Suprapubic skin (tissue), 4 donors: ENCODE measurements at places on chromosomes 2 and 18.
A peak's percentile ranks its signal among the peaks of the same experiment; 100 is the strongest.

GRCh38 chr2:65070172-65070830 is 14.1 kb downstream of the CEP68 start:
- H3K4me1 ChIP-seq, result peaks cover 66% of the 10 kb centered on the region
- H3K27me3 ChIP-seq, result no peaks in the 10 kb centered on the region
- no peak for DNase-seq
- no peak overlapping the region for H3K4me3 ChIP-seq
- H3K27ac ChIP-seq, result peak overlapping the region; percentile 61
- H3K36me3 ChIP-seq, result peaks cover 50% of the 10 kb centered on the region

GRCh38 chr2:43228756-43229659 is 2.6 kb upstream of the ZFP36L2 start:
- H3K4me3 ChIP-seq, result peak overlapping the region; percentile 90
- DNase-seq, result no peak
- peaks cover 21% of the 10 kb centered on the region for H3K4me1 ChIP-seq
- H3K27me3 ChIP-seq, result no peaks in the 10 kb centered on the region

DNA sequence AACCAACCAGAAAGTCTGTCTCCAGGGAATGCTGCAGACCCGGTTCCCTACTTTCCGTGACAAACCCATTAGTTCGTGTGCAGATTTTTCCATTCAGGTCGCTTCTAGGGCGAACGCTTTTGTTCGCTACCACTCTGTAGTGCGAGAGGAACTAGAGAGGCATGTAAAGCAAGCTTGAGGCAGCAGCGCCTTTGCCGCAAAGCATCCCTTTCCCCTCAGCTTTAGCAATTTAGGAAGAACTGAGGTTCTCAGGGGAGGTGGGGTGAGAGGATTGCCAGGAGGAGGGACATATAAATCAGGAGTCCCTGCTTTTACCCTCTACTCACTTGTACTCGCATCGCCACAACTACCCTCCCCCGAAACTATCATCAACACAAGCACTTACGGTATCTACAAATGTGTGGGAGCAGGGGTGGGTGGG is 748 bp upstream of the ZNF804A start:
- H3K27me3 ChIP-seq, result peaks cover 26% of the 10 kb centered on the region
- H3K4me1 ChIP-seq, result peaks cover 23% of the 10 kb centered on the region
- no peak overlapping the region for H3K27ac ChIP-seq
- DNase-seq, result no peak
- no peaks in the 10 kb centered on the region for H3K36me3 ChIP-seq

DNA sequence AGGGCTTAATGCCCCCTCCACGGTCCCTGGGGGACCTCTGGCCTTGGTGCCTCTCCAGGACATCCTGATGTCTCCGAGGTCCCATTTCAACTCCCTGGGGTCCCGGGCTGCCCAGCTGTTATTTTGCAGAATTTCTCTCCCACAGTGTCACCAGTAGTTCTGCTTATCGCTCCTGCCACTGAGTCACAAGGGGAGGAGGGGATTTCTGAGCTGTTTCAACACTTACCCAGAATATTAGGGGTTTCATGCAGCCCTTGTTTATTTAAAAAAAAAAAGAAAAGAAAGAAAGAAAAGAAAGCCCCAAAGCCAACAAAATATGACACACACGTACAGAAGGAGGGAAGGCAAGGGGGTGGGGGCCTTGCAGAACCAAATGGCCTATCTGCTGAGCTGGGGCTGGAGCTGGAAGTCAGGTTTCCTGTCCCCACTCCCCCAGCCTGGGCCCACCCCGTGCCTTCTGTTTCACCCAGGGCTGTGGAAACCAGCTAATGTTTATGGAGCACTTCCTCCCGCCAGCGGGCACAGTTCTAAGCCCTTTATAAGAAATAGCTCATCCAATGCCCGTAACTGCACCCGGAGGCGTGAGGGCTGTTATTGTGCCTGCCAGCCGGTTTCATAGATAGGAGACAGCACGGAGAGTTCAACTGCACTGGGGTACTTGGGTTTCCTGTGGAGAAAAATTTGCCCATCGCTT is 8.4 kb upstream of the ARID5A start:
- H3K27ac ChIP-seq, result peak overlapping the region; percentile 80
- peak overlapping the region; percentile 60 for H3K4me3 ChIP-seq
- H3K36me3 ChIP-seq, result no peaks in the 10 kb centered on the region
- H3K4me1 ChIP-seq, result peaks cover 53% of the 10 kb centered on the region

- H3K4me1 ChIP-seq, result no peaks in the 10 kb centered on the region
- no peaks in the 10 kb centered on the region for H3K36me3 ChIP-seq
- H3K27ac ChIP-seq, result no peak overlapping the region
- DNase-seq, result no peak
- H3K27me3 ChIP-seq, result no peaks in the 10 kb centered on the region
Measured at GRCh38 chr18:36281936-36282335, 15.6 kb upstream of the FHOD3 start.

GRCh38 chr2:240338274-240338673 is 97.2 kb upstream of the GPC1 start:
- no peak overlapping the region for H3K4me3 ChIP-seq
- DNase-seq, result no peak
- H3K4me1 ChIP-seq, result no peaks in the 10 kb centered on the region
- no peak overlapping the region for H3K27ac ChIP-seq
- peaks cover 21% of the 10 kb centered on the region for H3K27me3 ChIP-seq

DNA sequence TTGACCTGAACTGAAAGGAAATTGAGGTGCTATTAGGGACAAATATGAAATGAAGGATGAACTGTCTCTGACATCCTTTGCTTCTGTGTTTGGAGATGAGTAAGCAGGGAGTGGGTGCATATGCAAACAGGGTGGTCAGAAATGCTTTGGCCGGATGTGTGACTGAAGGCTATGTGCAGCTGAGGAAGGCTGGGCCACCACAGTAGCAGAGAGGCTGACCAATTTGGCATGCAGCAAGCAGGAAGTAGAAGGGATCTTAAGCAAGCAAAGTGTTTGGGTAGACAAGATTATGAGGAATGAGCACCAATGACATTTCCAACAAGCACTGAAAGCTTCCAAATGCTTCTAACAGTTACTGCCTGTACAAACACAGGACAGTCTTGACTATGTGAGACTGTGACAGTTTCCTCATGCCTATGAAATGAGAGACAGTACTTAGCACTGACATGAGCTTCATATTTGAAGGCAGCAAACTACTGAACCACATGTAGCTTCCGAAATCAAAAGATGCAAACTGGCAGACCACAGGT is 3.3 kb upstream of the ACTR3 start:
- peak overlapping the region; percentile 15 for H3K27ac ChIP-seq
- peaks cover 37% of the 10 kb centered on the region for H3K4me1 ChIP-seq
- no peaks in the 10 kb centered on the region for H3K27me3 ChIP-seq
- H3K36me3 ChIP-seq, result no peaks in the 10 kb centered on the region
- no peak overlapping the region for H3K4me3 ChIP-seq

- H3K4me1 ChIP-seq, result peaks cover 7% of the 10 kb centered on the region
- H3K4me3 ChIP-seq, result no peak overlapping the region
- no peaks in the 10 kb centered on the region for H3K36me3 ChIP-seq
Measured at GRCh38 chr2:119476301-119477112, 44.9 kb downstream of the TMEM37 start.

DNA sequence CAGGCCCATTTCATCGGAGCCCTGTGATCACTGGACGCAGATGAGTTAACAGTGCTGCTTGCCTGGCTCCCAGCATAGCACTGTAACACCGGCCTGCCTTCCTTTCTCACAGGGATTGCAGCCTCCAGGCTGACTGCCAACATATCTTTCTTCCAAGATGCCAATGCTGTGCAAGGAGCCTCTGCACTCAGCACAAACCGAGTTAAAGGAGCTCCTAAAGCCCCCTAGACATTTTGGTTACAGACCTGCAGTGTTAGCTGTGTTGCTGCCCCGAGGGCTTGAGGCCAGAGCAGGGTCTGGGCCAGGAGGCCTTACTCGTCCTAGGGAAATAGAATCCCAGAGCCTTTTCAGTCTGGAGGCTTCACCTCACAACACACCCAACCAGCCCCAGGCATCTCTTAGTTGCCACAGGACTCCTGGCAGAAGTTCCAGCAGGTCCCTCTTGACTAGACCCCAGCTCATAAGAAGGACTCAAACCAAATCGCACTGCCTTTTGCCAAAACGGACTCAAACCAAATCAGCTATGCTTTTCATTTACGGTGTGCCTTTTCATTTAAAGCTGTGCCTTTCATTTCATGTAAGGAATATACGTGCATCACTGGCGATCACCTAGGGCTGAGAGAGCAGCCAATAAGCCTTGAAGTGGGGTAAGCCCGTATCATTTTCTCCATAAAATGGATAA is 58.4 kb upstream of the EML4 start:
- DNase-seq, result no peak
- no peaks in the 10 kb centered on the region for H3K36me3 ChIP-seq
- peaks cover 7% of the 10 kb centered on the region for H3K4me1 ChIP-seq
- no peak overlapping the region for H3K27ac ChIP-seq
- H3K27me3 ChIP-seq, result no peaks in the 10 kb centered on the region

DNA sequence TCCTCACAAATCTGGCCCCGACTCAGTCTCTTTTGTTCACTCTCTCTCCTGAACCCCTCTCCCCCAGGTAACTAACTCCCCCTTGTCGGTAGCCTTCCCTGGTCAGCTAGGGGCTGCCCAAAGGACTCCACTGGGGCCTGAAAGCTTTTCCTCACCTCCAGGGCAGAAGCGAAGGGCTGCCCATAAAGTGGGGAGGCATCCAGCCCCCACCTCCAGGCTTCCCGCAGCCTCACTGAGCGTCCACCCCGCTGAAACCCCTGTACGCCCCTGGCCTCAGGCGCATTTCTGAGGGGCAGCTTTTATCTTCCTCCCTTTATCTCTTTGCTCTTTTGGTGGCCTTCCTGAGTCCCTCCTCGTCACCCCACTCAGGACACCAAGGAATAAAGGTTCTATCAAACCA is 249.3 kb downstream of the CYP26B1 start:
- no peak overlapping the region for H3K27ac ChIP-seq
- H3K27me3 ChIP-seq, result peaks cover 3% of the 10 kb centered on the region
- H3K4me1 ChIP-seq, result no peaks in the 10 kb centered on the region
